ENCODE measurements at places on chromosomes 5 and 9.
A peak's percentile ranks its signal among the peaks of the same experiment; 100 is the strongest.

- H3K4me3 ChIP-seq, result no peak overlapping the region
- peak; percentile 62 for DNase-seq
- H3K4me1 ChIP-seq, result no peaks in the 10 kb centered on the region
- H3K36me3 ChIP-seq, result no peaks in the 10 kb centered on the region
- peaks cover 20% of the 10 kb centered on the region for H3K27me3 ChIP-seq
Observed at GRCh38 chr5:1763548-1763911, 36.1 kb downstream of the MRPL36 start.

DNA sequence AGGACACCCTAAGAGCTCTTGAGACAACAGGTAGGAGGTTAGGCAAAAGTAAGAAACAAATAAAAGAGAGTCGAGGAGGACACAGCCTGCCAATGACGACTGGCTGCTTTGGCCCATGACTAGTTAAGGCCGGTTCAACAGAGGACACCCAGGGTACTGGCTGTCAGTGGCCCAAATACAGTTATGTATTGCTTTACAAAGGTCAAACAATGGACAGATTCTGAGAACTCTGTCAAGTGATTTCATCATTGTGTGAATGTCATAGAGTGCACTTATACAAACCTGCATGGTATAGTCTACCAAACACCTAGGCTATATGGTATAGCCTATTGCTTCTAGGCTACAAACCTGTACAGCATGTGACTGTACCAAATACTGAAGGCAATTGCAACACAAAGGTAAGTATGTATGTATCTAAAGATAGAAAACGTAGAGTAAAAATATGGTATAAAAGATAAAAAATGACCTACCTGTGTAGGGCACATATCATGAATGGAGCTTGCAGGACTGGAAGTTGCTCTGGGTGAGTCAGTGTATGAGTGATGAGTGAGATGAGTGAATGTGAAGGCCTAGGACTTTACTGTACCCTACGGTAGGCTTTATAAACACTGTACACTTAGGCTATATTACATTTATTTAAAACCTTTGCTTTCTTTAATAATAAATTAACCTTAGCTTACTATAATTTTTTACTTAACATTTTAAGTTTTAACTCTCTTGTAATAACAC lies 6.5 kb upstream of the FAM81B start:
- no peak overlapping the region for H3K4me3 ChIP-seq
- no peak for DNase-seq
- no peaks in the 10 kb centered on the region for H3K36me3 ChIP-seq
- no peaks in the 10 kb centered on the region for H3K27me3 ChIP-seq
- peaks cover 5% of the 10 kb centered on the region for H3K4me1 ChIP-seq

DNA sequence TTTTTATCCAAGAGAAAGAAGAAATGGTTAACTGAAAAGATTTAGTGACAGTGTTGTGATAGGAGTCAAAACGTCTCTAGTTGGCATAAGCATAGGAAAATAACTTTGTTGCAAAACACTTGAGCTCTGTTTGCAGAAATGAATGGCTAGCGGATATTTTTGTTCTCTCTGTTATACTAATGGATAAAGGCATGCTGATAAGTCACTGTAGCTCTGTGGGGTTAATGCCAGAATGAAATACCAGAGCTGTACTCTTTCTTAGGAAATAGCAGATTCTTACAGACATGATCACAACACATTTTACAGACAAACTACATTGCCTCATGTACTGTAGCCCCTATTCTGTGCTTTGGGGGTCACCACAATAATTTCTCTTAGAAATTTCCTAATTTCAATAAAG lies 202.8 kb downstream of the DMRTA1 start:
- H3K4me1 ChIP-seq, result no peaks in the 10 kb centered on the region
- H3K4me3 ChIP-seq, result no peak overlapping the region
- no peak for DNase-seq

DNA sequence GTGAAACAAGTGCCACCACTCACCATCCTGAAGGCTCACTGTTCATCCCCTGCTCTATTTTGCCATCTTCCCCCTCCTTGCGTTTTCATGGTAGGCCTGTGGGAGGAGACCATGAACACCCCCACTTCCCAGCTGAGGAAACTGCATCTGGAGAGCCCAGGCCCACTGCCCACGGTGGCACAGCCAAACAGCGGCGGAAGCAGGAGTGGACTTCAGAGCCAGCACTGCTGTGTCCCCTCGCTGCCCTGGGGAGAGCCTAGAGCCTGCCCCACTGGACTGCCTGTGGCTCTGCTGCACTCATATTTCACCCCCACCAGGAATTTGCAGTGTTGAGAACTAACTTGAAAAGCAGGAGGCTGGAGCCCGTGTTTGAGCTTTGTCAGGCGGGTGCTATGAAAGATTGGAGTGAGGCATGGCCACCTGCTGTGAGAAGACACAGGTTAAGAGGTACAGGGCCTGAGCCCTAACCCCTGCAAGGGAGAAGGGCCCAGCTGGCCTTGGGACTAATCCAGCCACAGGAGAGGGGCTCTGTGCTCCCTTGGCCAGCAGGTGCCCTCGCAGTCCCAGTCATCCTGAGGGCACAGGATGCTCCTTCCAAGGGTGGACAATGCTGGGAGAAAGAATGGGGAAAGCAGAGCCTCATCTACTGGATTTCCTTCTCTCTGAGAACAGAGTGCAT lies 79.0 kb downstream of the MACROH2A1 start:
- peaks cover 3% of the 10 kb centered on the region for H3K27me3 ChIP-seq
- peaks cover 2% of the 10 kb centered on the region for H3K36me3 ChIP-seq
- peaks cover 33% of the 10 kb centered on the region for H3K4me1 ChIP-seq
- H3K27ac ChIP-seq, result peak overlapping the region; percentile 51
- peak; percentile 16 for DNase-seq
- H3K4me3 ChIP-seq, result no peak overlapping the region

GRCh38 chr5:137491121-137491520 lies 8.0 kb downstream of the SPOCK1 start:
- DNase-seq, result no peak
- H3K27ac ChIP-seq, result no peak overlapping the region
- no peak overlapping the region for H3K4me3 ChIP-seq

DNA sequence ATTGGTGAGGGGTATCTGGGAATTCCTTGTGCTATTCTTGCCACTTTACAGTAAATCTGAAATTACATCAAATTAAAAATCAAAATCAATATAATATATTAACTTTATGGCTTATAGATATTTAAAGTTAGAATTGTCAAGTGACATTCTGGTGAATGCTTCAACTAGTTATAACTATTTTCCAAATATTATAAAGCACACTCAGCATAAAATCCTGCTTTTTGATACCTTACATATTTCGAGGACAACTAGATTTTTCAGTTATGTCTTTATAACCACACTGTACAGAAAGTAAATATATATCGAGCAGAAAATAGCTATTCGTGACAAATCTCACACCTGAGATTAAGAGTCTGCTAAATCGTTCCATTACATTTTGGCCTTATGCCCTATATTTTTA lies 210.2 kb downstream of the PDE4D start:
- H3K27ac ChIP-seq, result no peak overlapping the region
- no peaks in the 10 kb centered on the region for H3K27me3 ChIP-seq
- no peak for DNase-seq
- H3K4me1 ChIP-seq, result no peaks in the 10 kb centered on the region
- H3K4me3 ChIP-seq, result no peak overlapping the region

DNA sequence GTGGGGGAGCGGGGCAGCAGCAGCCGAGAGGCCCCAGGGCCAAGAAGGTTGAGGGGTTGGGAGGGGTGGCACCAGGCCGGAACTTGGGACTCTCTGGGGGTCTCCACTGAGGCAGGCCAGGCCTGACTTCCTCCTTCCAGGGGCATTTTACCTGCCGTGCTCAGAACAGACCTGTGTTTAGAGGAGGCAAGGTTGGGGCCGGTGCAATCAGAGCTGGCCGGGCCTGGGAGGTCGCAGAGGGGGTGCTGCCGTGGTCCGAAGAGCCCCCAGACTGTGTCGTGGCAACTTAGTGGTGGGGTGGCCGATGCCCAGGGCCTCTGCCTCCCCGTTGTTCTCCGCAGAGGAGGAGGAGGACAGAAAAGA lies 21.8 kb downstream of the GLT6D1 start:
- no peak overlapping the region for H3K4me3 ChIP-seq
- no peaks in the 10 kb centered on the region for H3K27me3 ChIP-seq
- no peaks in the 10 kb centered on the region for H3K36me3 ChIP-seq
- no peak for DNase-seq

- H3K36me3 ChIP-seq, result no peaks in the 10 kb centered on the region
- H3K4me3 ChIP-seq, result no peak overlapping the region
- no peak for DNase-seq
- no peaks in the 10 kb centered on the region for H3K4me1 ChIP-seq
- H3K27me3 ChIP-seq, result peaks cover 8% of the 10 kb centered on the region
Observed at GRCh38 chr5:33794550-33795181, 97.1 kb downstream of the ADAMTS12 start.

DNA sequence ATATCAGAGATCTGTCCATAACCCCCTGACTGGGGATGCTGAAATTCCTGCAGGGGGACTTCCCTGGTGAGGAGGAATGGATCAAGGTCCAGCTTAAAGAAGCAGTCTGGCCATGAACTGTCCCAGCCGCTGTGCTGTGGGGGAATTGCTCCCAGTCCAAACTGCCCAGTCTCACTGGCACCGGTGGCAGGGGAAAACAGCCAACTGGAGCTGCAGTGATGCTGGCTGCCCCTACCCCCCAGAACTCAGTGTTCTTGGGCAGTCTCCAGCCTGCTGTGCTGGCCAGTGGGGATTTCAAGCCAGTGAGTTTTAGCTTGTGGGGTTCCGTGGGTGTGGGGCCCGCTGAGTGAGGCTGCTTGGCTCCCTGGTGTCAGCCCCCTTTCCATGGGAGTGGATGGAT lies 306.5 kb upstream of the RPS23 start:
- no peak for DNase-seq
- peaks cover 3% of the 10 kb centered on the region for H3K27me3 ChIP-seq
- H3K4me1 ChIP-seq, result no peaks in the 10 kb centered on the region
- no peak overlapping the region for H3K4me3 ChIP-seq
- H3K36me3 ChIP-seq, result no peaks in the 10 kb centered on the region
- H3K27ac ChIP-seq, result no peak overlapping the region

GRCh38 chr5:81846301-81846700 lies 95.4 kb upstream of the SSBP2 start:
- H3K36me3 ChIP-seq, result peaks cover 1% of the 10 kb centered on the region
- DNase-seq, result no peak
- no peak overlapping the region for H3K4me3 ChIP-seq
- no peak overlapping the region for H3K27ac ChIP-seq

DNA sequence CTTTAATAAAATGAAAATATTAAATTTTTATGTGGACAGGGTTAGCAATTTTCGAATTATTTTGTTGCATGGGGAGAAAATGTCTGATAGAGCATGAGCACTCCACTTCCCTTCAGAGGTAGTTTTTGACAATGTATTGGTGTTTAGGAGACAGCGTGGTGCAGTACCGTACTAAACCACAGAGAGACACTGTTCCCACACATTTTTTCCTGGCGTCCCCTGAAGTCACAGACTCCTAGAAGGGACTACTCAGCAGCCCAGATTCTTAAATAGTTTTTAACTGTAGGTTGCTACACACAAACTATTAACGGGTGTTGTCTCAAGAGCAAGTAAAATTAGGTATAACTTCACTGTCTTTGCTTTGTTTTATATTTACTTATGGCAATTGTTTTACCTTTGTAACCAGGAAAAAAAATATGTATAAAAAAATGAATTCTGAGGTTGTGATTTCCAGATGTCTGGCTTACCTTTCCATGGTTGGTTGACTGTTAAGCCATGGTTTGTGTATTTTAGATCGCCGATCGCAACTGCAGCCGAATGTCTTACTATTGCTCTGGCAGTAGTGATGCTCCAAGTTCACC lies 171.2 kb downstream of the DOCK8 start:
- no peaks in the 10 kb centered on the region for H3K4me1 ChIP-seq
- H3K36me3 ChIP-seq, result peaks cover 65% of the 10 kb centered on the region
- no peaks in the 10 kb centered on the region for H3K27me3 ChIP-seq
- no peak overlapping the region for H3K27ac ChIP-seq
- peak; percentile 31 for DNase-seq

GRCh38 chr5:147472664-147473475 lies 37.0 kb downstream of the DPYSL3 start:
- no peaks in the 10 kb centered on the region for H3K36me3 ChIP-seq
- H3K4me3 ChIP-seq, result no peak overlapping the region
- no peak overlapping the region for H3K27ac ChIP-seq

- DNase-seq, result no peak
- no peaks in the 10 kb centered on the region for H3K4me1 ChIP-seq
Observed at GRCh38 chr5:120552638-120553037, 88.5 kb downstream of the PRR16 start.

GRCh38 chr5:10678244-10678643 lies 82.8 kb downstream of the DAP start:
- no peak overlapping the region for H3K4me3 ChIP-seq
- H3K27me3 ChIP-seq, result peaks cover 3% of the 10 kb centered on the region
- no peak overlapping the region for H3K27ac ChIP-seq
- H3K36me3 ChIP-seq, result peaks cover 35% of the 10 kb centered on the region
- H3K4me1 ChIP-seq, result no peaks in the 10 kb centered on the region
- no peak for DNase-seq

- H3K36me3 ChIP-seq, result peaks cover 6% of the 10 kb centered on the region
- H3K4me1 ChIP-seq, result no peaks in the 10 kb centered on the region
- peaks cover 5% of the 10 kb centered on the region for H3K27me3 ChIP-seq
Observed at GRCh38 chr9:96884443-96884842, 30.1 kb upstream of the ZNF782 start.

DNA sequence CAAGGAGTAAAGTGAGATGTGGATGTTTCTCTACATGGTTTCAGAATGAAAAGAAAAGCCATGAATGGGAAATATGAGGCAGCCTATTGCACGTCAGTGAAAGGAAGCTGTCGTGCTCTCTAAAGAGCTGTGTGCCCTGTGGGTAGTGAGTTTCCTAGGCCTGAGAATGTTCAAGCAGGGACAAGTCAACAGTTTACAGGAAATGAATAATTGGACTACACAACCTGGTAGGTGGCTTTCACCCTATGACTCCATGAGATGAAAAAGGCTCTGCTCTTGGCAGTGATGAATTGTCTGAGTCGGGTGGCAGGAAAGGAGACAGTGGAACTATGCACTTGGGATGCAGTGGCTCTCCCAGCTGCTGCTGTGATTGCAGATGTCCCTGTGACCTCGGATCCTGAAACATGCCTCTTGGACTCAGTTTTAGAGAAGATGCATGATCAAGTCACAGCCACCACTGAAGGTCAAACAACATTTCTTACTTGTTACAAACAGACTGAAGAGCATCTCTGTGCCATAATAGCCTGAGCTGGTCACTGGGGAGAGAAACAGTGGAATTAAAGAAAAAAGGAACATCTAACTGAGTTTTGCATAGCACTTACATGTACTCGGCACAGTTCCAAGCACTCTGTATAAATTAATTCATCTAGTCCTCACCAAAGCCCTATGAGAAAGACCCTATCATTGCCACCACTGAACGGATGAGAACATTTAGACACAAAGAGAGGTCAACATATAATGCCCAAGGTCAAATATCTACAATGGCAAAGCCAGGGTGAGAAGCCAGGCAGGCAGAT lies 293.7 kb downstream of the SPOCK1 start:
- H3K36me3 ChIP-seq, result no peaks in the 10 kb centered on the region
- no peak overlapping the region for H3K27ac ChIP-seq
- no peaks in the 10 kb centered on the region for H3K27me3 ChIP-seq
- no peaks in the 10 kb centered on the region for H3K4me1 ChIP-seq
- H3K4me3 ChIP-seq, result no peak overlapping the region

DNA sequence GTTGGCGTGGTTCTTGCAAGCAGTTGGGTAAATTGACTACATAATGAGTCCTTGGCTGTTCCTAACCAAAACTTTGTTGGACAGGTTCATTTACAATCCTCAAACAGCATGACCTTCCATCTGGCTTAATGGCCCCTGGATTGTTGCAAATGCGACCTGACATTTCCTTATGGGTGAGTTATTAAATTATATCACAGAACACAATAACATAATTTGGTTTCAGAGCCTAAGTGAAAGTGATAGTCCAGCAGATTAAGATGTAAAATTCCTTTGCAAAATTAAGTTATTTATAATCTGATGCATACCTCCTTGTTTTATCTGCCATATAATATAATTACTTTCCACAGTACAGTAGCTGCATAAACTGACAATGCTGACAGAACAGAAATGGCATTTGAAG lies 224.4 kb downstream of the TUSC1 start:
- no peaks in the 10 kb centered on the region for H3K4me1 ChIP-seq
- H3K36me3 ChIP-seq, result no peaks in the 10 kb centered on the region
- H3K27ac ChIP-seq, result no peak overlapping the region
